ENCODE measurements at places on chromosomes 3 and 15. TPM values are rescaled to one million over a fixed set of nuclear protein-coding genes. Genes with fewer than 3 reads are reported as not detected.

DNA sequence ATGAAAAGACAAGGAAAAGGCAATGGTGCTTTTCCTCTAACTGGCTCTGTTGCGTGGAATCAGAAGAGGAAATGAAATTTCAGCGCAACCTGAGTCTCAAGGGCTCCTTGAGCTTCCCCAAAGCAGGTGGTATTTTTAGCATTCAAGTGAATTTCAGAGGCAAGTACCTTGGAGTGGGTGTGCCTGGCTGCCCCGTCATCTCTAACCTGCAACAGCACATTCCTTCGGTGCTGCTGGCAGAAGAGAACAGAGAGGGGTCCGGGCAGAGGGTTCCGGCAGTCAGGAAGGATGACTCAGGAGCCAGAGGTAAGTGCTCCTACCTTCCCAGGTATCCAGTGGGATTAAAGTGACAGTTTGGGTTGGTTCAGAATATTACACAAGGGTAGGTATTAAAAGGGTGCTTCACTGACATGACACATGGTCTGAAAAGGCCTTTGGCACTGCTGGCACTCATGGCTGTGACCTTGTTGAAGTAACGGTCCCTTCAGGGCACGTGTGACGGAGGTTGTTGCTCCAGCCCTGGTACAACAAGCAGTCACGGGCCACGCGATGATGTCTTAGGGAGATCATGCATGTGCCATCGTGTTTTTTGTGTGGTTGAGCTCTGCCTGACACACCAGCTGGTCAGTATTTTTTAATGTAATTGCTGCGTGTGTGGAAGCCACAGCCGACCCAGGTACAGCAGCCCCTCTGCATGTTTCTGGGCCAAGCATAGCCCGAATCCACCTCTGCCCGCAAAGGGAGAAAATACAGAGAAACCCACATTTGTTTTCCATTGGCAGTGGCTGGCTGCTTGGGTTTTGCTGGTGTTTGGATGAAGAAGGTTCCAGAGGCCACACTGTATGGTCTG, 75.7 kb downstream of the LRRK1 start:
- no peak for DNase-seq

DNA sequence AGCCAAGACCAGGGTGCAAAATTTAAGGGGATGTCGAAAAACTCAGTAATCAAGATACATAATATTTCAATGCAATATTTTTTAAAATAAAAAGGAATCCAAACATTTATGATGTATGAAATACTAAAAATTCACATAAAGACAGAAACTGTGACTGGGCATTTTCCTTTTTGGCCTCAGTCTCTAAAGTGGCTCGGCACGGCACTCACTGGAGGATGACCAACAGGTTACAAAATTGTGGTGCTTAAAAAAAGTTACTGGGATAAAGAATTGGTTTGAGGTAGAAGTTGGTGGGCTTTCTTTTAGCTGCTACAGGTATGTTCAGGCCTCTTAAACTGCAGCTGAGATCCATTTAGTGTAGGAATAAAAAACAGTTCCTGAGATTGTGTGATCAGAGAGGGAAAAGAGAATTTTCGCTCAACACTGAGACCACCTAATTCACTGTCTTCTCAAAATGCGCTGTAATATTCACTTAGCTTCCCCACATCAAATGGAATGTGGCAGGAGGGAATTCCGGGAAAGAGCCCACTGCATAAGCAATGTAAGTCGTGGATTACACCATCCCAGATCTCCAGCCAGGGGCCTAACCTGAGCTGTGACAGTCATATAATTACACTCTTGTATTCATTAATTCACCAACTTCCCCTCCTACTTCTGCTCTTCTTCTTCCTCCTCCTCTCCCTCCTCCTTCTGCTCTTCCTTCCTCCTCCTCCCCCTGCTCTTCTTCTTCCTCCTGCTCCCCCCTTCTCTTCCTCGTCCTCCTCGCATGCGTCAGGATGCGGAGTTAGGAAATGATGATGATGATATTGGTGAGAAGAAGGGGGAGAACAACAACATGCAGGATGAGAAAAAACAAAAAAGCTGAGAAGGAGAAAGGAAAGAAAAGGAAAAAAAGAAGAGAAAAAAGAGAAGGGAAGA, 45.9 kb downstream of the HES1 start:
- no peak for DNase-seq

DNA sequence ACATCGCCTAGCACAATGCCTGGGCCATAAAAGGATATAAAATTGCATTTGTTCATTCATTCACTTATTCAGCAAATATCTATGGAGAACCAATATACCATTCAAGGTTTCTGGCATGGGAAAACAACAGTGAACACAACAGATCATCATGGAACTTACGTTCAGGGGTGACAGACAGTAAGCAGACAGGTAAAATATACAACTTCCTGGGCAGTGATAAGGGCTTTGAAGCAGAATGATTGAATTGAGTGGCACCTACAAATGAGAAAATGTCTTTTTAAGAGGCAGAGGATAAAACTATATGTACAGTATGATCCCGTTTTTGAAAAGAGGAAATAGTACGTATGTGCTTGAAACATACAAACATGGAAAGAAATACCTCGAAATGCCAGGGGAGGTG, 39.2 kb downstream of the CMTM7 start:
- no peak for DNase-seq

CRABP1 gene
- 14.5 TPM for total RNA-seq

DNA sequence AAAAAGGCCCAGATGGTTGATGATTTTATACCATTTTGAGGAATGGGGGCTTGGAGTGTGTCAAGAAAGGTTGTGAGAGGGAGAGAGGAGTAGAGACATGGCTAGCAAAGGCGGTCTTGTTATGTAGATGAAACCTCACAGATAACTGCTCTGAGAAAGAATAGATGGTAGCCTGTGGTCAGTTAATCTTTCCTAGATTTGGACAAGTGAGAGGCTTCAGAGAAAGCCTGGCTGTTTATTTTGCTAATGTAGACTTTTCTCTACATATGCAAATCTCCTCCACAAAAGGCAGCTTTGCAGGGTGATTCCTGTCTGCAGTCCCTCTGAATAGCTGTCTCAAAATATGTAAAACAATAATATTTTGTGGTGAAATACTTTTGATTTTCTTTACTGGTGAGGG, 177.3 kb downstream of the OTOL1 start:
- DNase-seq, result no peak

All from breast epithelium (tissue), 4 donors.